ENCODE measurements at places on chromosomes 5 and 9.

DNA sequence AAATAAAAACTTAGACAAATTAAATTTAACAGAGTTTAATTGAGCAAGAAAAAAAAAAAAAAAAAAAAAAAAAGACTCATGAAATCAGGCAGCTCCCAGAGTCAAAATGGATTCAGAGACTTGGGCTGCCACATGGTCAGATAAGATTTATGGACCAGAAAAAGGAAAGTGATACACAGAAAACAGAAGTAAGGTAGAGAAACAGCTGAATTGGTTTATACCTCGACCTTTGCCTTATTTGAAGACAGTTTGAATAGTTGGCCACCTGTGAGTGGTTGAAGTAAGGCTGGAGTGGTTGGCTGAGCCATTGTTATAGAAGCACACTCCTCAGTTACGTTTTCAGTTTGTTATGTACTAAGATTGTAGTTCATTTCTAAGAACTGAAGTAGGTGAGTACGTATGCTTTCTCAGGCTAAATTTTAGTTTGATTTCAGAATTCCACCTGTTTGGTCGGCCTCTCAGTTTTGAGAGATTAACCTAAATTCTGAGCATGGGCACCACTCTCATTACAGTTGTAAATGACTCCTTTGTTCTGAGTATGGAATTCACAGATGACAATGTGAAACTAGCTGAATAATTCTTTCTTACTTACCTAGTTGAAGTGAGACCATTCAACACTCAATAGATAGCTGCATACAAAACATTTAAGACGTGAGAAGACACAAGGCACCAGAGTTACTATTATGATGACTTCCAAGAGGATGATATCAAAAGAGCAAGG lies 149.0 kb downstream of the AOPEP start:
- DNase-seq, result no peak

DNA sequence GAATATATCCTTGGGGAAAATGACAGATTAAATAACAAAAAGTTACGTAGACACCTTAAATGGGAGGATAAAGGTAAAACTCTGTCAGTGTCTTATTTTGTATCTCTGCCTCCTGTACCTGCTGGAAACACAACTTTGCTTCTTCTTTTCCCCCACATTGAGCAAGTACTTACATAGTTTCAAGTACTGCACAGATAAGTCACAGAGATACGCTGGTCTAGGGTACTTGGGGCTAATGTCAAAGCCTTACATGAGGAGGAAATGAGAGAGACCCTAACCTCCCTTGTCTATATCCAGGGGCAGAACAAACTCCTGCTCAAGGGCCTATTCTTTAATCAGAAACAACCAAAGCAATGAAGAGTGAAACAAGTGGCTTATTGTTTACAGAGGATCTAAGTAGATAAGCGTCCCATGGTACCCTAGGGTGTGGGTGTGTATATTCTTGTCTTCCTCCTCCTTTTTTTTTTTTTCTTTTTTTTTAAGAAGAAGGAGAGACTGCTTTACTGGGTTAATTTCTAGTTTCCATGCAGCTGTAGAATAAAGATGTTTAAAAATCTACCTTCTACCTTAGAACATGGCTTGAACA lies 43.1 kb downstream of the ELL2 start:
- DNase-seq, result no peak

DNA sequence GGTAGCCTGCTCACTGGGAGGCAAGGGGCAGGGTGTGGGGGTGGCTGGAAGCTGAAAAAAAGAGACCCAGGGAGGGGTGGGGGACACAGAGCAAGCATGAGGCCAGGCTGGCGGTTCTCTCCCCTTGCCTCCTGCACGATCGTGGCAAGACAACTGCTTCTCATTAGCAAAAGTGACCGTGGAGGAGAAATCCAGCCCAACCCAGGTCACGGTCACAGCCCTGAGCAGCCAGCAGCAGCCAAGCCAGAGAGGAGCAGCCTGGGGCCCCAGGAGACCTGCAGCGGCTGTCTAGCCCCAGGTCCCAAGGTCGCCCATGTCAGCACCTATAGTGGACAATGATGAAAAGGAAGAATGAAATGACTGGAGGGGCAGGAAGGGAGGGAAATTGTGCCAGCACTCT lies 89.1 kb downstream of the NRG2 start:
- no peak for DNase-seq

DNA sequence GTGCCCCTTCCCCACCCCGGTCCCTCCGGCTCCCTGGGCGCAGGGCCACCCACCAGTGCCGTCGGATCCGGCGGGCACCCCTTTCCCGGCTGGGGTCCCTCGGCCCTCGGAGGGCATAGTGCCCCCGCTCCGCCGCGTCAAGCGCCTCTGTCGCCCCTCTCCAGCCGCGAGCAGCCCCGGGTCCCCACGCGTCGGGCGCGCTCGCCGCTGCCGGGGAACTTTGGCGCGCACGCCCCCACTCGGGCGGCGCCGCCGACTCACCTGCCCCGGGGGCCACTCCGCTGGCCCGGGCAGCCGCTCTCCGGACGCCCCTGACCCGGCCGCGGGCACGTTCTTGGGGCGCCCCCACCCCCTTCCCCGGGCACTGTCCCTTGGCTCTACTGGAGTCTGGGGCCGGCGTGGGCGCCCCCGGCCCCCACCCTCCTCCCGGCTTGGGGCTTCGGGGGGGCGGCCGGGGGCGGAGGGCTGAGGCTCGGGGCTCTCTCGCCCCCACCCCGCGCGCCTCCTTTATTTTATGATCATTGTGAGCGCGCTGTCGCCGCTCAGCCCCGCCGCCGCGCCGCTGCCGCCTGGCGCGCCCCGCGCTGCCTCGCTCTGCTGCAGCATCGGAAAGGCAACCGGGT lies 1.1 kb upstream of the FAM78A start:
- DNase-seq, result no peak

DNA sequence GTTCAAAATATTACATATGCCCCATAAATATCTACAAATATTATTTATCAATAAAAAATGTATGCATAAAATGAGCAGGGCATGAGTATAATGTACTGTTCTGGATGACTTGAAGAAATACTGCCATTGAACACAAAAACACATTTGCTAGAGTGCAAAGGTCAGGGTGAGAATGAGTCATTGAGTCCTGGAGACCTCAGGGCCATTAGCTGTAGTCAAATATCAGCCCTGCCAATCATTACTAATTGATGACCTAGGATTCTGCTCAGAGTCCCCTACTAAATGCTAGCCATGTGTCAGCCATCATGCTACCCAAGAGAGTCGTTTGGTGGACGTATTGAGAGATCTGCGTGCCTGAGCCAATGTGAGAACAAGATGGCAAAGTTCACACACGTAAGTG lies 80.3 kb upstream of the FAM169A start:
- peak; percentile 91 for DNase-seq

GRCh38 chr9:10059044-10059443 lies 553.8 kb downstream of the PTPRD start:
- no peak for DNase-seq

- no peak for DNase-seq
Measured at GRCh38 chr9:17075758-17076485, 58.9 kb upstream of the CNTLN start.

- no peak for DNase-seq
Measured at GRCh38 chr9:506281-506680, 291.6 kb downstream of the DOCK8 start.

DNA sequence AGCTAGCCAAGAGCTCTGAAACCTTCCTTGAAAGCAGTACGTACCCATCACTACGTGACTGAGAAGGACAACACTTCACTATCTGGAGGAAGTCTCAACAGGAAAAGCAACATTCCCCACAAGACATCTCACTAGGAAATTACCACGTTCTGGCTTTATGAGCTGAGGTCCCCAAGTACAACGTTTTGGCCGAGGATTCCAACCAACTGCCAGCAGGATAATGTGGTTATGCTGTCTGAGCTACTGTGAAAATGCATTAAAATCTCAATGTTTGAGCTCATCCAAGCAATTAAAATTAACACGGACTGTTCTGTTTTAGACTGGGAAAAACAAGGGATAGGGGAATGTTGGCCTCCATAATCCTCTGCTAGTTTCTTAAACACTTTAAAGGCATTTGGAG lies 16.4 kb downstream of the MED27 start:
- DNase-seq, result no peak

DNA sequence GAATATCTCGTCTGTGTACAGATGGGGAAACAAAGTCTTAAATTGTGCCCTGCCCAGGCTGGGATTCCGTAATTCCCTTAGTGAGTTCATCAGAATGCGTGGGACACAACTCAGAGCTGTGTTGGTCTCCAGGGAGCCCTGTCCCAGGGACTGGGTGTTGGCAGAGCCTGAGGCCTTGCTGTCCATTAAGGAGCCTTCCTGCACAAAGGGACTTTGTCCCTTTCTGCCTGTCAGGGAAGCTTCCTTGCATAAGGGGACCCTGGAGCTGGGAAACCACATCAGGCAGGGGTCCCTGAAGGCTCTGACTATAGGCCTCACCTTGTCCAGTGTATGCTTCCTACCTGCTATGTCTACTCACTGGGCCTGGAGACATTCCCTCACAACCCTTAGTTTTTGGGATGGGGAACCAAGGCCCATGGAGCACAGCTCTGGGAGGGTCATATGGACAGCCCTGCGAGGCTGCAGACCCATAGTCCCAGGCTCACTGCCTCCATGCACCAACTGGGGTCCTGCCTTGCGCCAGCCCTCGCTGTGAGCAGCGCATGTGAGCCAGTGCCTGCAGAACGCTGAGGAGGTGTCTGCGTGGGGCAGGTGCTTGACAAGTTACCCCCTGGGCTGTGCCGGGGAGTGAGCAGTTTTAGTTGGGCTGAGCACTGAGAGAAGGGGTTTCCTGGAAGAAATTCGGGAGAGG lies 1.6 kb downstream of the CARD19 start:
- DNase-seq, result no peak

DNA sequence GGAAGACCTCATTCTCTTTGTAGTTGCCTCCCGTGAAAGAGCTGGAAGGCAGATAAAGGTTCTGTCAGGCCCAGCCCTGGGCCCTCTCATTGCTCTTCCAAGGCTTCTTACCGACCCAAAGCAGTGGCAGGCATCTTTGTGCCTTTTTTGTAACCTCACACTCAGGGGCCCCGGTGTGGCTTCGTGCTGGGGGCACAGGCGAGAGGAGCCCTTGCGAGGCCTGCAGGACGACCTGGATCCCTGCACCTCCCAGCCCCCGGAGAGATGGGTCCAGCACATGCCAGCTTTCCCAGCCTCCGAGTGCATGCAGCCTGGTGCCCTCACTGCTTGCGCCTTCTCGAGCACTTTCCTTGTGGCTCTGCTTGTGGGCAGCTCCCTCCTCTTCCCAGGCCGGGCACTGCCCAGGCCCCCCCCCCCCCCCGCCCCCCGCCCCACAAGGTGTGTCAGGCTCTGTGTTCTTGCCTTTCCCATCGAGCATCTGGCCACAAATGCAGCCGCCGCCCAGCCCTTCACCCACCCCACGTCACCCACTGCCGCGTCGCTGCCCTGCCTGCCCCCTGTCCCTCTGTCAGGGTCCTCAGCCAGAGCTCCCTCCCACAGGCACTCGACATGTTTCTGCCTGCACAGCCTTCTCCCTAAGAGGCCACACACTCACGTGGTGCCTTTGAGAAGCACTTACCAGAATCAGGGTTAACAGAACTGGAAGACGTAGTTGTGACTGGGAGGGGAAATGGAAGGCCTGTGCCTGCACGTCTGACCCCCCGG lies 63.7 kb upstream of the CACNA1B start:
- DNase-seq, result no peak

DNA sequence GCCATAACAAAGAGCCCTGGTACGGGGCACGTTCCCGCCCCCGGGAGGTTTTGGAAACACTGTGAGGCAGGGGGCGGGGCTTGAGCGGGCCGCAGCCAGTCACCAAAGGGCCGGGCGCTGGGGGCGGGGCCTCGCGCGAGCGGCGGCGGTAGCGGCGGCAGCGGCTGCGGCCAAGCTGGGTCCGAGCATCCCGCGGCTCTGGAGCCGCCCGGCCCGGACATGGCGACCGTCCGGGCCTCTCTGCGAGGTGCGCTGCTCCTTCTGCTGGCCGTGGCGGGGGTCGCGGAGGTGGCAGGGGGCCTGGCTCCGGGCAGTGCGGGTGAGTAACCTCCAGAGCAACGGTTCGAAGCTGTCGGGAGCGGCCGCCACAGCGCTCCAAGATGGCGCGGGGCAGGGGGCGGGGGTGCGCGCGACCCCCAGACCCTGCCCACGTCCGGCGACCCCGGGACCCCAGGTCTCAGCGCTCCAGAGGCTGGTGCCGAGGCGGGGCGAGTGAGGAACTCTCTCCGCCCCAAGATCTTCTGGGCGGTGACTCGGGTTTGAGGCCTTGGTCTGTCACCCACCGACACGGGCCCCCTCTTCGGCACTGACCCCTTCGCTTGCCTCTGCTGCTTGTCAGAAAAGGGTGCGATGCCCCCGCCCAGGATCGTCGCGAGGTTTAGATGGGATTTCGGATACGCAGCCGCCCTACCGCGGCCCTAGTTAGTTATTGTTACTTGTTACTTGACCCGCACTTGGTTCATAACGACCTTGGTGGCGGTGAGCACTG lies at the start of gene RECK:
RECK (plus strand) TSS at position 134 of the 769 bp plus-strand sequence; CDS start at position 220, 86 bp downstream.
- peak; percentile 43 for DNase-seq
